ENCODE measurements at places on chromosomes 7 and 10.

DNA sequence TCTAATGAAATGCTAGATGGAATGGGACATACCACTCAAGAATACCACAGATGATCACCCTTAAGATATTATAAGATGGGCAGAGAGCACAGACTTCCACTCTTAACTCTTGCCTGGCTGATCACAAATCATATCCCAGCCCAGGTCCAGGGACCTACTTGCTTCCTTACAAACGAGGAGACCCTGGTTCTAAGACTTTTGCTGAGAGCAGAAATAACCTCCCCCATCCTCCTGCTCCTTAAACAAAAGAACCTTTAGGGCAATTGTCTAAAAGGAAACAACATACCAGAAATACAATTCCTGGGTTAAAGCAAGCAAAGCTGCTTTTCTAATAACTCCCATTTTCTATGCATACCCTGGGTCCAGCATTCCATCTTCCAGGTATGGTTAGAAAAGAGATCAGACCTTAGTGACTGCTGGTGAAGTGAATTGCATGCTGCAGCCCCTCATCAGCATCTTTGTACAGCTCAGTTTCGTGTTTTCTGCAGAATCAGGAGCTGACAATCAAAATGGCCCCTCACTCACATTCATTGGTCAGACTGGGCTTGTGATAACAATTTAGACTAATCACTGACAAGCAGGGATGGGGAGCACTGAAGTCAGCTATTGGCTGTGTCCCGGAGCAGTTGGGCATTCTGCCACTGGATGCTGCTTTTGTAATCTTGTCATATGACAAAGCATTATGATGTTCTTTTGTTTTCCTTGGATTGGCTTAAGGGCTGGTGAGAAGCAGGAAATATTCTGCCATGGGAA, 14.6 kb downstream of the IFIT3 start:
- DNase-seq: no peak

GRCh38 chr10:97580421-97581367, 3.5 kb upstream of the HOGA1 start:
- DNase-seq: no peak

GRCh38 chr7:139471740-139472353, 11.6 kb downstream of the KLRG2 start:
- DNase-seq: no peak

GRCh38 chr10:90205340-90205739, 503.9 kb downstream of the KIF20B start:
- no peak for DNase-seq

GRCh38 chr7:5360451-5360850, 63.2 kb downstream of the TNRC18 start:
- no peak for DNase-seq

DNA sequence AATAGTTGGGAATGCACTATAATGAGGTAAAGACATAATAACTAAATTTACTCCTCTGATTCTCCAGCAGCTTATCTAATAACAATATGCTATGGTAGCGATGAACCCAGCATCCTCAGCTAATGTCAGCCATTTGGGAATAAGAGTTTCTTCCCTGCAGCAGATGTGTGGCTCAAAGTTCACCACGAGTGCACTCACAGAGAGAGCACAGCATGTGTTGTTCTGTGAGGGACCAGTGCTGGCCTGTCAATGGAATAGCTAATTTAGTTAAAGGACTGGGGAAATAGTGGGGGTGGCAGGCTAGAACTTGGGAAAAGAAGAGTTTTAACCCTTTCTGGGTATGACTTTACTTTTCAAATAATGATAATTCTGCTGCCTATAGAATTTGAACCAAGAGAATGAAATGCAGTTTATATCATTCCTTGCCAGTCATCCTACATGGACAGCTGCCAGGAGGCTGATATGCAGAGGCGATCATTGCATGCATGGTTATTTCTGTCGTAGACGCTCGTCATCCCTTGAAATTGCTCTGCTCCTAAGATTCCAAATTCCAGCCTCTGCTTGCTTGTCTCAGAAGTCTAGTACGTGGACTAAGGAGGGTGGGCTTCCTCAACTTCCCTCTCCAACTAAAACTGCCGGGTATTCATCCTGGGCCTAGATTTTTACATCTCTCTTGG, 355.6 kb downstream of the RNLS start:
- DNase-seq: no peak

DNA sequence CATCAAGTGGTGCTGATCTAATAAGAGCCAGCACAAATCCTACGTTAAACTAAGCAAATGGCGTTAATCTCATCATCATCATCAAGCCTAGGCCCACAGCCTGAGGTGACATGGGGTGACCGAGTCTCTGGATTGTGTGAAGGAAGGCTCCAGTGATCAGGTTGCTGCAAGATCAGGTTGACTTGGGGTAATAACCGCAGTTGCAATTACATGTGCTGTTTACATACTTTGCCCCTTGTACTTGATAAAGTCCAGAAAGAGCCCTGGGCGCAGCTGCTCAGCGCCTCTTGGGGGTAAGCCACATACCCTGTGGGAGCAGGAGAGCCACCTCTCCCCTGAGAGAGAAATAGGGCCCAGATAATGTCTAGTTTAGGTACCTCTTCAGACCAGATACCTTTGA, 228.1 kb downstream of the WDR11 start:
- no peak for DNase-seq

GRCh38 chr10:122012731-122013130, 23.8 kb downstream of the TACC2 start:
- DNase-seq: no peak

GRCh38 chr10:35453855-35454532, 117.7 kb downstream of the CCNY start:
- DNase-seq: no peak

- no peak for DNase-seq
These were observed 549.7 kb downstream of the TCERG1L start for GRCh38 chr10:130761788-130762301.

- DNase-seq: no peak
These were observed 24.0 kb downstream of the SLC25A13 start for GRCh38 chr7:96297876-96298275.

DNA sequence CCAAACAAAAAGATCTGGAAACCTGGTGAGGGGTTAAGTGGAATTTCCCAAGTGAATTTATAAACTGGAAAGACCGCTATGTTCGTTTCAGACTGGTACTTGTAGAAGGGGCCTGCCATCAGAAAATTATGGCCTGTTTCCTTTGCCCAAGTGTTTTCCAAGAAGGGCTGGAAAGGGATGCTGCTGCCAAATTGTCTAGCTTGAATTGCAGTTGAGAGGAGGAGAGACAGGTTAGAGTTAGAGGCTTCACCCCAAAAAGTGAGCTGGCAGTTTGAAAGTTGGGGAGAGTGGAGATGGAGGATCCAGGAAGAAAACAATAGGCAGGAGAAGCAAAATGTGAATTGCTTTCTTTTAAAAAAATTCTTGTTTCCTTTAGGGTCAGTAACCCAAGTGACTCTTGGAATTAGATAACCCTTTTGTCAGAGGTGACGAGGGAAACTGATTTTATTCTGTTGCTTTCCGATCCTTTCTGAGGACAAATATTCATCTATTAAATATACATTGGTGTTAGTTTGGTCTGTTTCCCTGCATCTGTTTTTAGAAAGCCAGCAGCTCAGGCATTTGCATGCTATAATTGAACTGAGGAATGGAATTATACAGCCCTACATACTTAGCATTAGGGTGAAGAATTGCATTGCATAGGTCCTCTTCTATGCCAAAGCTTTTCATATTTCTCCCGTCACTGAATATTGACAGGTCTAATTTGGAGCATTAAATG, 82.5 kb upstream of the PRR15 start:
- DNase-seq: no peak

GRCh38 chr7:44309271-44310091, 15.9 kb downstream of the CAMK2B start:
- peak; percentile 12 for DNase-seq

GRCh38 chr7:519484-520390, at the start of gene PDGFA:
Gene PDGFA, minus strand, starts transcription at chr7:519846. Its CDS starts 845 bp downstream, at chr7:519001.
- no peak for DNase-seq

DNA sequence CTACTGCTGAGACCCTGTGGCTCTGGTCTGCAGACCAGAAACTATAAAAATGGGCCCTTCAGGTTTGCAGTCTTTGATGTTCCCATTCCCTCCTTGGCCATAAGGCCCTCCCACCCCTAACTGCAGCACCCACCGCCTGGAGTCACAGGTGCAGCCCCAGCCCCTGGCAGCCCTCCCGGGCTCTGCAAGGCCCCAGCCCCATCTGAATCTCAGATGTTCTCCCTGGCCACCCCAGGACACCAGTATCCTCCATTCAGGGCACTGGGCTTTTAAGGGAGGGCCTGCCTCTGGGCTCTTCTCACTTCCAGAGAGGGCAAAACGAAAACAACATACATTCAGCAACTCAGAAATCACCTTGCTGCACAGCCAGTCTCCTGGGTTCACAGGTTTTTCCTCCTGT, 107.7 kb upstream of the RET start:
- no peak for DNase-seq

DNA sequence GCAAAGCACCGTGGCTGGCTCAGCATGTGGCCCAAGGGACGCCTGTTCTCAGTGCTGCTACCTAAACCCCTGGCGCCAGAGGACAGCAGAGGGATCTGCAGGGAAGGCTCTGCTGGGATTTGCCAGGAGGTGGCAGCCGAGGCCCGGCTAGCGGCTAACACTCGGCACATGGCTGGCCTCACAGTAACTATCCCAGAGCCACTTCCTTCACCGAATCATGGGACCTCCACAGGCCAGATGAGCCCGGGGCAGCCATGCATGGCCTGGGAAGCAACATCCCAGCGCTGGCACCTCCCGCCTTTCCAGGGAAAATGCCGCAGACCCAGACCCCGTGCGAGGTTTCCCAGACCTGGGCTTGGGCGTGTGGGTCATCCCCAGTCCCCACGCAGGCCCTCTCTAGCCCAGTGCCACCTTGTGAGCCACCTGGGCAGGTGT, 36.4 kb downstream of the DPYSL4 start:
- DNase-seq: peak; percentile 55

DNA sequence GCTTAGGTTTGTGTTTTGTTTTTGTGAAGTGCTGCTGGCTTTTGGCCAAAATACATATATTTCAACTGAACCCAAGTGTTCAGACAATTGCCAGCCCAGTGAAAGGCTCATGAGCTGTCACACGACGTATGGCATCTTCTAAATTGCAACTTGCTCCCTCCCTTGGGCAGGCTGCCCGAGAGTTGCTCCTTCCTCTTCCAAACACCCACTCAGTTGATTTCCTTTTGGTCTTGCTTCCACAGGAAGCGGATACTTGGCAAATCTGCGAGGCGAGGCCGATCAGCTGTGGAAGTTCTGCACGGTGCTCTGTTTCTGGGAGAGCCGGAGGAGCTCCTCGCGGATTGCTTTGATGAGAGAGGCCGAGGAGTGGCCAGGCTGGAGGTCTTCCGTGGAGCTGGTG, 39.6 kb upstream of the ATP6V0A4 start:
- no peak for DNase-seq

GRCh38 chr10:117254774-117255735, 14.1 kb downstream of the SLC18A2 start:
- no peak for DNase-seq

- DNase-seq: no peak
These were observed 139.1 kb upstream of the RHEB start for GRCh38 chr7:151658778-151659177.

- DNase-seq: no peak
These were observed 1.3 kb downstream of the HOXA7 start for GRCh38 chr7:27154901-27155815.

DNA sequence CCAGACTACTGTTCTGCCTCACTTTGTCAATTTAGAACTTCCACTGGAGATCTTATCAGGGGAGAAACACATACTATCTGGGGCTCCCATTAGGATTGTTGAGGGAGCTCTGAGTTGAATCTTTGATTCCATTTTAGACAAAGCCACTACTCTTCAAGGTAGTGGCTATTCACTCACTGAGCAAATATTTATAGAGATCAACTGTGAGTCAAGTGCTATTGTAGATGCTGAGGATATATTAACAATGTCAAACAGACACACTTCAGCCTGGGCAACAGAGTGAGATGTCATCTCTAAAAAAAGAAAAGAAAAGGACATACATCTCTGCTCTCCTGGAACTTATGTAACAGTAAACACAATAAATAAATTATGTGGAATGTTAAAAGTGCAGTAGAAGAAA, 315.3 kb downstream of the PTEN start:
- no peak for DNase-seq

- DNase-seq: no peak
These were observed 108.7 kb downstream of the PLCE1 start for GRCh38 chr10:94102436-94102835.

- no peak for DNase-seq
These were observed 803 bp upstream of the STK31 start for GRCh38 chr7:23709081-23709750.

DNA sequence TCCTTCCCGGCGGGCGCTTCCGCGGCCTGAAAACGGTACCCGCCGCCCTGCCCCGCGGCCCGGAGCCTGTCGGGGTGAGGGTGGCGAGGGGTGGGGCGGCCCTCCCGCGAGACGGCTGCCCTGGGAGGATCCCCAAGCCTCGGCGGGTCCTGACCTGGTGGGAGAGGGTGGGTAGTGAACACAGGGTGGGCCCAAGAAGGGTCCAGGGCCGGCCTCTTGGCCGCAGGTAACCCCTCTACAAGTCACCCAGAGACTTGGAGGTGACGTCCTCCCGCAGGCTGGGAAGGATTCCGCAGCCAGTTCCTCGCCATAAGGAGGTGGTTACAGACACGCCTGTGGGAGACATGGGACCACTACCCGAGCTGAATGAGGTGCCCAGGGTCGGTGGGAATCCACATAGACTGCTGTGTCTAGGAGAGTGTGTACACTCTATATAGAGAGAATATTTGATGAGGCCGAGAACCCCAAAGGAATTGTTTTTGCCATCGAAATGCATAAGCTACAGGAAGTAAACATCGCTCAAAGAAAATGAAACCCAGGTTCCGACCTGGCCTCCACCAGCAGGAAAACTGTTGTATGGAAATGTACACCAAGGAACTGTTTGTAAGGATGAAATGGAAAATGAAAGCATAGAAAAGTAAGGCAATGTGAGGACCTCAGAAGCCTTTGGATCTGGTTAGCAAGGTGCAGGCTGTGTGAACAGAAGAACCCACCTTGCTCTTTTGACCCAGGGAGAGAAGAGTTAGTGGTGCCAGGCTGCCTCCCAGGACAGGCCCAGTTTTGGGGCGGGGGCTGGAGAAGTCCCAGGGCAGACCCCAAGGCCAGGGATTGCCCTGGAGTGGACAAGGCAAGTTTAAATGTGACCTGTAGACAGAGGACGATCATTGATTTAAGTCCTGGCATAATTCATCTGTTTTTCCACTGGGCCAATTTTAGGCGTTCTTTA, 659 bp downstream of the OPTN start:
- DNase-seq: peak; percentile 4

DNA sequence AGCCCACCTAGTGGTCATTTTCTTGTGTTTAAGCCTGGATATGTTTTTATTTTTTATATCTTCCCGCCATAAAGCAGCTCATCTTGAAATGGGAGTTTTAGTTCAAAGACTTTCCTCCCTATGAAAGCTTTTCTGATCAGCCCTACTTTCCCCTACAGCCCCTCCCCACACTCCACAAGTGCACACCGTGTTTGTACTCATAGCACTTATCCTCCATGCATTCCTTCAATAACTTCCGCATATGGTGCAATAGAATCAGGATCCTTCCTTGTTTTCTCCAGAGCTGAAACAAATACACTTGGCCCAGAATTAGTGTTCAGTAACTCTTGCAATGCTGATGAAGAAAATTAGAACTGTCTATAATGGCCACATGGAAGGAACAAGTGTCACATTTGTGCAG, 235.9 kb downstream of the KCNMA1 start:
- no peak for DNase-seq

- DNase-seq: no peak
These were observed 24.8 kb upstream of the ZNF800 start for GRCh38 chr7:127417346-127417745.

Measured in activated CD4-positive, alpha-beta T cell treated with anti-CD3 and anti-CD28 coated beads, Interleukin-2, amount 50 U/mL, for 24 hours (primary cell).